H1 (cell line): ENCODE measurements at places on chromosomes 3 and 15. TPM values are rescaled to one million over a fixed set of nuclear protein-coding genes. Genes with fewer than 3 reads are reported as not detected.

EEFSEC gene
- total RNA-seq: 13.1 and 13.8 TPM in 2 replicates

AGTR1 gene
- total RNA-seq: not detected in 2 replicates

SLC9A9 gene
- total RNA-seq: 1.1 and 1.5 TPM in 2 replicates

APOD gene
- total RNA-seq: not detected in 2 replicates

OXTR gene
- total RNA-seq: 2.2 and 2.3 TPM in 2 replicates

HYKK gene
- total RNA-seq: 3.1 and 3.7 TPM in 2 replicates

IL12A gene
- total RNA-seq: 0.41 and 0.82 TPM in 2 replicates

TRPM1 gene
- not detected in 2 replicates for total RNA-seq

DNA sequence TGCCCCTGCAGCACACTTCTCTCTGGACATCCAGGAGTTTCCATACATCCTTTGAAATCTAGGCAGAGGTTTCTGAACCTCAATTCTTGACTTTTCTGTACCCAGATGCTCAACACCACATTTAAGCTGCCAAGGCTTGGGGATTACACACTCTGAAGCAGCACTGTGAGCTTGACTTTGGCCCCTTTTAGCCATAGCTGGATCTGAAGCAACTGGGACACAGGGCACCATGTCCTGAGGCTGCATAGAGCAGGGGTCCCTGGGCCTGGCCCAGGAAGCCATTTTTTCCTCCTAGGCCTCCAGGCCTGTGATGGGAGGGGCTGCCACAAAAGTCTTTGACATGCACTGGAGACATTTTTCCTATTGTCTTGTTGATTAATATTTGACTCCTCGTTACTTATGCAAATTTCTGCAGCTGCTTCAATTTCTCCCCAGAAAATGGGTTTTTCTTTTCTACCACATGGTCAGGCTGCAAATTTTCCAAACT is 694.0 kb downstream of the DIPK2A start:
- DNase-seq: no peak

GRCh38 chr3:175743733-175744400 is 884.7 kb downstream of the NAALADL2 start:
- DNase-seq: no peak

- no peak for DNase-seq
These were observed 59.4 kb downstream of the SLC6A6 start for GRCh38 chr3:14461748-14462324.

- no peak for DNase-seq
These were observed 49.1 kb downstream of the DNASE1L3 start for GRCh38 chr3:58161435-58162398.

DNA sequence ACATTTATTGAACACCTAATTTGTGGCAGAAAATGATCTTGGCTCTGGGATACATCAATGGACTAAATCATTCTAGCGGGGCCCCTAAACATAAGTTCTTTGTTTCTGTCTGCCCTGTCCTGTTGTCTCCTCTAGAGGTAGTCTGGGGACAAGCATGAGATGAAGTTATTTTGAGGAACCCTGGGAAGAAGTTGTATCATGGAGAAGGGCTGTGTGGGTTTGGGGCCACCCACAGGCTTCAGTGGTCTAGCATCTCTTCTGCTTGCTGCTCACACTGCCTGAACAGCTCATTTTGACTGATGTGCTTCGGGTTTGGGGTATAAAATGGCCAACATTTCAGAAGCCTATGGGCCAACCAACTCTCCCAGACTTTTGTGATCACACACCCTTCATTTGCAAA is 50.3 kb upstream of the OSBPL11 start:
- DNase-seq: no peak

DNA sequence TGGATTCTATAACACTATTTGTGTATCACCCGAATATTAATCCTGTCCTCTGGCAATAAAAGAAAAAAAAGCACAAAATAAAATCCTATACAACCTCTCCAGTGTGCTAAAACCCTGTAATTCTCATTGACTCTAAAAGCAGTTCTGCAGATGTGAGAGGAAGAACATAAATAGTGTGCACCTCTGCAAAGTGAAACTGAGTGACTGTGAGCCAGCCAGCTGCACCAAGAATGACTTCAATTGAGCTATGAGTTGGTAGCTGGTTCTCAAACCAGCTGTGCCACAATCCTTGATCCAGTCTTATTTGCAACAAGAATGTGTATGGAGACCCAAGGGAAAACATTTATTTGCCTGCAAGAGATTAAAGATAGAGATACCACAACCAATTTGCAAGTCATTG is 31.2 kb upstream of the COL8A1 start:
- DNase-seq: no peak

- DNase-seq: no peak
These were observed 409.8 kb downstream of the TBL1XR1 start for GRCh38 chr3:176787506-176787905.

DNA sequence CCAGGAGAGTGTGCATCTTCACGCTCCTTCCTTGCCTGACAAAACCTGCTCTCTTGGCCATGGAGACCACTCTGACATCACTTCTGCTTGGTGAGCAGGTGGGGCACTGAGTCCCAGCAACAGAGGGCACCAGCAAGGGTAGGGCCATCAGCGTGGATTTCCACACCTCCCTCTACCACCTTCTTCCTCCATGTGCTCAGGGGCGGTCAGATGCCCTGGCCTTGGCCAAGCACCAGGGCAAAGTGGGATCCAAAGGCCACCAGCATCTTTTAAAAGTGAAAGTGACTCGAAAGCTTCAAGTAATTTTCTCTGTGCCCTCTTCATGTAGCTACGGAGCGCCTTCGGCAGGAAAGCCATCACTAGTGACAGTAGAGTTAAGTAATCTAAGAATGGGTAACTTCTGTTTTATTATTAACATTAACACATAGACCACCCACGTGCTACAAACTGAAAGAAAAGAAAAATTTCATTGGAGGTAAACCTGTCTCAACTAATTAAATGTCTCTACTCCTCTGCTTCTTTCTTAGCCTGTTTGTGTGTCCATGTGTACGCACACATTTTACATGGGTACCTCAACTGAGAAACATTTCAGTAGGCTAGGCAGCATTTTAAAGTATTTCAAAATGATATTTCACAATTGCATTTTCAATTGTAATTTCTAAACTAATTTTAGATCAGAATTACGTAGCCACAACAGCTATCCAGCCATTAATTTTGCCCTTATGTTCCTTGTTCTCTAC is 57.9 kb downstream of the CHSY1 start:
- no peak for DNase-seq

GRCh38 chr15:94263341-94264273 is 32.2 kb downstream of the MCTP2 start:
- DNase-seq: no peak

GRCh38 chr15:90160781-90161727 is 40.1 kb upstream of the SEMA4B start:
- DNase-seq: peak; percentile 55

DNA sequence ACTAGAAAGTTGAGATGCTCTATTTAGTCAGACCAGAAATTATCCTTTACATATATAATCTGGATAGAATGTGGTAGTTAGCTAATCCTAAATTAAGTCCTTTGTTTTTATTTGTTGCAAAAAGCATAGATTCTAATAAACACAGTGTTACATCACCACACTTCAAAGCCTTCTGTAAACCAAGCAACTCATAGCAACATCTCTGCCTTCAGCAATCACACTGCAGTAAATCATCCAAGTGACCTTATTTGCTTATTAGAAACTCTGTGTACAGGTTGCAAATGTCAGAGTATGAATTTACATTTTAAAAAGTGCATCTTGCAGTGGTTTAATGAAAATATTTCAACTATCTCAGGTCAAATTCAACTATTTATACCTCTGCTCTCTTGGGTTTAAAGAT is 242.5 kb downstream of the GBE1 start:
- DNase-seq: no peak

DNA sequence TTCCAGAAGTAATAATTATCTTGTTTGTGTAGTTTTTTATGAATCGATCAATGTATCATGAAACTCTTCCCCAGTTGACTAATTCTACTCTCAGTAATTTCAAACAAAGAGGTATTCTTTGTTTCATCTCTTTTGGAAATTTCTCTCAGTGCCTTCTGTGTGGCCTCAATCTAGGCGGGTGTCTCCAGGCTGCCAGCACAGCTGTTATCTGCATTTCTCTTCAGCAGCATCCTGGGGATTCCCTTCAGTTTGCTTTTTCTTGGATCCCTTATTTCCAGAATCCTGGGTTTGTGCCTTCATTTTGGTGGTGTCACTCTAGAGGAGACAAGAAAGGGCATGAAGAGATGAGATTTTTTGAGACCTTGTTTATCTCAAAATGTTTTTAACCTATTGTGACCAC is 22.7 kb downstream of the NIPA2 start:
- DNase-seq: no peak

DNA sequence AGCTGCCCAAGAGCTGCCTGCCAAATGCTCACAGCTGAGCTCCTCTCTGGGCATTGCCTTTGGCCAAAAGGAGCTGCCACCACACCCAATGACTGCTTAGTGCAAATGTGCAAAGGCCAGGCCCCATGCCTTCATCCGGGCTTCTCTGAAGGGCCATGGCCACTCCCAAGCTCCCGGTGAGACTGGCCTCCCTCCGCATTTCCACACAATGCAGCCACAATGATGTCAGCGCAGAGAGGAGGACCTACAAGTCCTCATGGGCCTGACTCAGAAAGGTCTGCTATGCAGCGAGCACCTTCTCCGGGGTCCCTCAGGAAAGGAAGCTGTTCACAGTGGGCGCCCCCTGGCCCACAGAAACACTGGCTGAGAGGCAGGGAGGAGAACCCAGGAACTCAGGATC is 12.7 kb downstream of the OXTR start:
- no peak for DNase-seq

DNA sequence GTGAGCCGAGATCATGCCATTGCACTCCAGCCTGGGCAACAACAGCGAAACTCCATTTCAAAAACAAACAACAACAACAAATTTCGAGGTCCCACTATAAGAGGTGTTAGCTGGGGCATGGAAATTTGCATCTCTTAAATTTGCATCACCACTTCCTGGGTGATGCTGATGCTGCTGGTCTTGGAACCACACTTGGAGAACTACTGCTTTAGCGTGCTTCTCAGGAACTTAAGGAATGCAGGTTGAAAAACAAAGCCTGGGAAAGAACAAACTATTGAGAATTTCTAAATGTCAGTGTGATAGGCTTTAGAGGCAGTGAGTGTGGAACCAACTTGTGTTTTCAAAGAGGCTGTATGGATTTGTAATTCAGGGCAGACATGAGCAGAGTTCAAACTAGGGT is 858.4 kb upstream of the ARPP21 start:
- DNase-seq: no peak
